ENCODE measurements at places on chromosomes 3 and 15.

DNA sequence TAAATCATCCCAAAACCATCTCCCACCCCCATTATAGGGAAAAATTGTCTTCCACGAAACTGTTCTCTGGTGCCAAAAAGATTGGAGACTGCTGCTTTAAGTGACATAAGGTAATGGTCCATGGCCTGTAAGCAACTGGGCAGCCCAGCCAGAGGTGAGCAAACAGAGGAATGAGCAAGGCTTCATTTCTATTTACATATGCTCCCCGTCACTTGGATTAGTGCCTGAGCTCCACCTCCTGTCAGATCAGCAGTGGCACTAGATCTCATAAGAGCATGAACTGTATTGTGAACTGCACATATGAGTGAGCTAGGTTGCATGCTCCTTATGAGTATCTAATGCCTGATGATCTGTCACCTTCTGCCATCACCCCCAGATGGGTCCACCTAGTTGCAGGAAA, 1159.8 kb upstream of the ALCAM start:
- DNase-seq: no peak

- peak; percentile 75 for DNase-seq
These were observed 2.4 kb downstream of the CSRNP1 start for GRCh38 chr3:39150803-39151631.

- no peak for DNase-seq
These were observed 176.3 kb downstream of the ZNF621 start for GRCh38 chr3:40701016-40701588.

- DNase-seq: no peak
These were observed 26.7 kb upstream of the KLHL6 start for GRCh38 chr3:183582161-183582560.

DNA sequence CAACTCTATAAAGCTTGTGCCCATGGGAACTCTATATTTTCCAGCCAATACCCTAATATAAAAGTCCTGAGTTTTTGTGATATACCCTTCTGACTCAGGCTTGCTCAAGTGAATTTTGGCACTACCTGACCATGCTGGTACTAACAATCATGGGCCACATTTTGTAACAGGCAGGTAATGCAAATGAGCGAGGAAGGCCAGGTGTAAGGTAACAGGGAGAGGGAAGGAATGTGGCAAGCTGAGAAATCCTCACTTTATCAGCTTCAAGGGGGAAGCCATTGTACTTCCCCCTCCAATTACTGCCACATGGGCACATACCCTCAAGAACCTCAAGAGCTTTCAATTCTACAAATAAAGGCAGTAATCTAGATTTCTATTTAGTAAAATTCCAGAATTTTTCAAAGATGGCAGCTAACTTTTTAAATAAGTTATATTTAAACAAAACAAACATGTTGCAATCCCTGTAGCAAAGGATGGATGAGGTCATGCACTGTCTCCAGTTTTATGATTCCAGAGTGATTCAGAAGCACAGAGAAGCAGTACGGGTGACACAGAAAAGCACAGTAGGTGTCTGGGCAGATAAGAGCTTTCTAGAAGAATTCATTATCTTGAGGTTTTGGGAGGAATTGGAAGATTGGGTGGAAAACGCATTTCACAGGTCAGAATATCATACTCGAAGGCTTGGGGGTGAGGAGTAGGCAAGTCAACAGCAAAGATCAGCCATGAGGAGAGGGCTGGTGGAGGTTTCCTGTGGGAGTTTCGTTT, 87.6 kb downstream of the FOXP1 start:
- no peak for DNase-seq

Measured in spinal cord (tissue), 10 donors.